Stimulated activated CD8-positive, alpha-beta memory T cell treated with anti-CD3 and anti-CD28 coated beads, Interleukin-15, amount 100 ng/mL, for 48 hours (primary cell): ENCODE measurements at places on chromosomes 1 and 21.

- peak; percentile 9 for DNase-seq
These were observed 164.7 kb downstream of the GALNT2 start for GRCh38 chr1:230231774-230232145.

GRCh38 chr1:234549447-234550021, 60.4 kb downstream of the IRF2BP2 start:
- DNase-seq, result no peak

DNA sequence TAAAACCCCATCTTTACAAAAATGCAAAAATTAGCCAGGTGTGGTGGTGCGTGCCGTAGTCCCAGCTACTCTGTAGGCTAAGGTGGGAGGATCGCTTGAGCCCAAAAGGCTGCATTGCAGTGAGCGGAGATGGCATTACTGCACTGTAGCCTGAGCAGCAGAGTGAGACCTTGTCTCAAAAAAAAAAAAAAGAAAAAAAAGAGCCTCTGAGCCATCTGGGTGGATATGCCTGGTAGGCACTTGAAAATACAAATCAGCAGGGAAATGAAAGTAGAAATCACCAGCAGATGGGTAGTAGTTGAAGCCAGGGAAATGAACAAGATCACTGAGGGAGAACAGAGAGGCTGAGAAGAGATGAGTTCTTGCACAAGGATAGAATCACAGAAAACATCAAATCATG, 131.0 kb upstream of the HMCN1 start:
- no peak for DNase-seq

GRCh38 chr1:51616490-51616889, 402 bp upstream of the OSBPL9 start:
- no peak for DNase-seq

DNA sequence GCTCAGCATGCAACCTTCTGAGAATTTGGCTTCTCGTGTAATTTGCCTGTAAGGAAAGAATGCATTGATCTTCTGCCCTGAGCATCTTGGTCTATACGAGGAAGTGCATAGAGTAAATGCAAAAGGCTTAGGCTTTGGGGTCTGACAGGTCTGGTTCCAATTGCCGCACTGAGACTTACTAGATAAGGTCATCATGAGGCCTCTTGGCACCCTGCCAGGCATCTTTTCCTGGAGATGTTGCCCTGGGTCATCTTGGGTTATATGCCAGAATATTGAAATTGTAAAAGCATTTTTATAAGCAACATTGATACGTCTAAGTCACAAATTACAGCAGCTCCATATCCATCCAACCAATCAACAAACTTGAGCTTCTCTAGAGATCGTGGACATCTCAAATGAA, 108.8 kb upstream of the WARS2 start:
- no peak for DNase-seq

DNA sequence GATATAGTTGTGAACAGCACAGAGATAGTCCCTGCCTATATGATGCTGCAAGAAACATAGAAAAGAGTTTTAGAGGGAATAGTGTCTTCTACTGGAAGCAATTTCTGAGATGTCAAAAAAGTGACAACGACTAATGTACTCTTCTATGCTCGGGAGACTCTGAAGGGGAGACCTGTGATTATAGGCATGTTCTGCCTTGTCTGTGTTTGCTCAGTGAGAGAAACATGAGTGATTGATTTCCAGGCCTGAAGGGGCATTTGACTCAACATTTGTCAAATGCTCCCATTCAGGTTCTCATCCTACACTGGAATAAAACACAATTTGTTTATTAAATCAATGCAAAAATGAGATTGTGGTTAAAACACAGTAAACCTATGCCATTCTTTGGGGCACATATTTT, 131.8 kb downstream of the CTH start:
- no peak for DNase-seq

DNA sequence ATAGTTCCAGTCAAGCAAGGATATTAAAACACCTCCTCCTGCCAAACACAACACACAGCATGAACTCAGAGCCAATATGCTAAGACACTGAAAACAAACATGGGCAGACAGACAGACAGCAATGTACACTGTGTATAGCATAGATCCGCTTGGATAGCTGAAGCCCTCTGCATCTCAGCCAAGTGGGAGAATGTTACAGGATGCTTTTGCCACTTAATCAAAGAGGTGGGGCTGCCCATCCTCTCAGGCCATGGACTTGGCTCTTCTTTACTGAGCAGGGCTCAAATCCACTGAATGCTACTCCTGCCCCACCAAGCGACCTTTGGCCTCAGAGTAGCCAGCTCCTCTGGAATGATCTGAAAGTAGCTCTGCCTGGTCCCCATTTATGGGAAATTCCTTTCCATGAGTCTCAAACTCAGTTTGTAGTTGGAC, 64.7 kb upstream of the NGF start:
- no peak for DNase-seq

GRCh38 chr1:91398291-91398690, 6.3 kb downstream of the HFM1 start:
- no peak for DNase-seq

GRCh38 chr1:203934651-203935050, 73.3 kb downstream of the SNRPE start:
- DNase-seq, result no peak

DNA sequence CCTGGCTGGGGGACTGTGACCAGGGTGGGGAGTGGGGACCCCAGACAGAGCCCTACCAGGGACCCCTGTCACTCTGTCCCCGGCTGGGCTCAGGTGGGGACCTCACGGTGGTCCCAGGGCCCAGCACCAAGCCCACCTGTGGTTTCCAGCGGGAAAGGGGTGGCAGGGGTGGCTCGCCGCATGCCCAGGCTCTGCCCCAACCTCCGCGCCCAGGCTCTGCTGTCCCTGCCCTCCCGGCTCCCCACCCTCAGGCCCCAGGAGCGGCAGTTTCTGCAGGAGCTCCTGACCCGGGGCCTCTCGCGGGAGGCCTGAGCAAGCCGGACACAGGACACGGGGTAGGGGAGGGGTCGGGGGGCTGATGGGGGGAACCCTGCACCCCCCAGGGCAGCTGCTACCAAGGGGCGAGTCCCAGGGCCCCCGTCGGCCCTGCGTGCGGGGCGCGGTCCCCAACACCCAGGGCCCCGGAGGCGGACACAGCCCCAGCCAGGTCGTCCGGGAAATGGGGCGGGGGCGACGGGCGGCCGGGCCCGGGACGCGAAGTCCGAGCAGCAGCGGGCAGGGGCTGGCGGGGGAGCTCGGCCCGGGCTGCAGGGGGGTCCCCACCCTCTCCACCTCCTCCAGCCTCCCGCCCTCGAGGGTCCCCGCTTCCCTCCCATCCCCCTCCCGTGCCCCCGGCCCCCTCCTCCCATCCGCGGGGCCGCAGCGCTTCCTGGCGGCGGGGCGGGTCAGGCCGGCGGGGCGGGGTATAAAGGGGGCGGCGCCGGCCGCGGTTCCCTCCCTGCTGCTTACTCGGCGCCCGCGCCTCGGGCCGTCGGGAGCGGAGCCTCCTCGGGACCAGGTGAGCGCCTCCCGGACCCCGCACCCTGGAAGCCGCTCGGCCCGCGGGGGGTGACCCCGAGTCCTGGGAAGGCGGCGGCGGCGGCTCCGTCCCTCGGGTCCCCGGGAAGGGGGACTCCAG, at the start of gene COL6A2:
TSS of gene COL6A2 (plus strand) at position 777 of the 958 bp plus-strand sequence.
- peak; percentile 40 for DNase-seq

DNA sequence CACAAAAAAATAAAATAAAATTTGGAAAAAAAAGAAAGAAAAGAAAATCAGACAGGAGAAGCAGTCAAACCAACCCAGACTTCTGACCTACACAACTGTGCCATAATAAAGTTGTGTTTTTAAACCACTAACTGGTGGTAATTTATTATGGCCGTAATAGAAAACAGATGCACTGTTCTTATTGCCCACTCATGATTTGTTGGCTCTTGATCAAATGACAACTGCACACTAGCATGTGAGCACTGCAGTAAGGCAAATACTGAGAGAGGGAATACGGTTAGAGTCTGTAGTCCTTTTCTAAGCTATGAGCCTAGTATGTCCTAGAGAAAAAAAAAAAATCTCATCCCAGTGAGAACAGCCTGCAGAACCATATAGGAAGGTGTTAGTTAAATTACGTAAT, 61.2 kb upstream of the TNR start:
- no peak for DNase-seq

DNA sequence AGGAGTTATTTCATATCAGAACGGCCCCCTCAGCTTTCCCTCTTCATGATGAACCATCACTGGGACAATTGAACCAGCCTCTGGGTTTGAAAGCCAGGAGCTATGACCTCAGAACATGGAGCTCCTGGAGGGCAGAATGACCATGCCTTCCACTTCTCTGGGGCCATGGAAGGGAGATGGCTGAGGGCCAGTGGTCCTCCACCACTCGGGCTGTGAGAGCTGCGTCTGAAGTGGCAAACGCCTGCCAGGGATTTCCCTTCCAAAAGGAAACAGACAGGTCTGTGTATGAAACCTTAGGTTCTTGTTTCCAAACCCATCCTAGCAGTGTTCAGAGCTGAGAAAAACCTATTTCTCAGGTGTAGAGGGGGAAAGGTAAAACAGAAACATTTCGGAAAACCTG, 22.5 kb downstream of the PKP1 start:
- DNase-seq, result no peak

- DNase-seq, result no peak
These were observed 1.7 kb downstream of the KCNK1 start for GRCh38 chr1:233615571-233615970.

GRCh38 chr1:43302201-43302600, 1.4 kb downstream of the TIE1 start:
- DNase-seq, result no peak

DNA sequence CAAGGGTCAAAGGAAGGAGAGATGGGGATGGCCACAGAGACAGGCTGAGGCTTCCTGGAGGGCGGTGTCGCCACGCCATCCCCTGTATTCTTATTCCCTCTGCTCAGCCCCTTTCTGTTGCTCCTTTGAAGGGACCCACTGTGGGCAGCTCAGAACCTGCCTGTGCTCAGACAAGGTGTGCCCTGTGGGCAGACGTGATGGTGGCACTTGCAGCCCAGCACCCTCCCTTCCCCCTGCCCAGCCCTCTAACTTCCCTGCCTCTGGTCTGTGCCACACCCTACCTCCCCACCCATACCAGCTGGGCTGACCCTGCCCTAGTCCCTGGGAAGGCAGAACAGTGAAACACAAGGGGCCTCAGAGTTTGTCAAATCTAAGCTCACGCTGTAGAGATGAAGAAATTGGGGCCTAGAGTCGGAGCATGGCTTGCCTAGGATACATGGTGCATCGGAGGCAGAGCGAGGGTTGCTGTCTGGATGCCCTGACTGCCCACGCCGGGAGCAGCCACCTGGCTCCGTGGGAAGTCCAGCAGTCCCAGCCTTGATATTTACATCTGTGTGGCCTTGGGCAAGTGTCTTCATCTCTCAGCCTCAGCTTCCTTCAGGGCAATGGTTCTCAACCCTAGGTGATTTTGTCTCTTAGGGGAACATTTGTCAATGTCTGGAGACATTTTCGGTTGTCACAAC, 68.6 kb upstream of the RUNX3 start:
- no peak for DNase-seq

GRCh38 chr1:193456811-193457280, 270.4 kb upstream of the B3GALT2 start:
- DNase-seq, result no peak

- DNase-seq, result no peak
These were observed 9.3 kb upstream of the MARCKSL1 start for GRCh38 chr1:32345289-32345827.

GRCh38 chr1:245046769-245047168, 108.0 kb upstream of the KIF26B start:
- no peak for DNase-seq

DNA sequence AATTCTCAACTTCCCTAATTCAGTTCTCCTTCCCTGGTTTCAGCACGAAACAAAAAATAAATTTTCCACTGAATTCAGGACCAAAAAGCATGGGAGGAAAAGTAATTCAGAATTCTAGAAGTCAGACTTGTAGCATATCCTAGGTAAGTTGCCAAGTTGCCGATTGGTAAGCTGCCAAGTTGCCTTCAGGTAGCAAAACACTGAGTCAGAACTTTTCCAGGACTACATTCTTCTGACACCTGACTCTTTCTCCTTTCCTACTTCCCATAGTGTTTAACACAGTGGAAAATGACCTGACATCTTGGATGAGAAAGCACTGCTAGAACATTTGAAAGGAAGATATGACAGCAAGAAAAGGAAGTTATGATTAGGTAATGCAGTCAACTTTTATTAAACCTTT, 322.8 kb downstream of the SPATA17 start:
- no peak for DNase-seq

DNA sequence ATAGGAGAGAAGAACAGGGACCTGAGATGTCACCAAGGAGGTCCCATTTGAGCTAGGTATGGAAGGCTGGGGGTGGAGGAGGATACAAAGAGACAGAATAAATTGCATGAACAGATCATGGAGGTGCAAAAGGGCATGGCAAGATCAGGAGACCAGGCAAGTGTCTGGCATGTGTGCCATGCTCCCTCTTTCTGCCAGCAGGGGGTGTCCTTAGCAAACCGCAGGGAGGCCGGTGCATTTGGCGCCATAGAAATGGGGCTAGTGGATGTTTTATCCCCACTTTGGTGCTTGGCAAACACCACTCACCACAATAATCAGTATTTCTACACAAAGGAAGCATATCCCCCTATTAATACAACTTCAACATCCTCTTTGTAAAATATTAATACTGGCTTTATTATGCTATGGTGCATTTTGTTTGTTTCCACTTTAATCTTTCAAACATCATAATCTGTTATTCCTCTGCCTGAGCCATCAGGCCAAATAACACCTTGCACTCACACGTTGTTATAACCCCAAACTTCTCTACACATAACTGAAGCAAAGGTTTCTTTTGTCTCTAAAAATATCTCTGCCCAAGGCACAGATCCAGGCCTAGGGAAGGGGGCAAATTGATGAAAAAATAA, 25.9 kb downstream of the S100A6 start:
- peak; percentile 42 for DNase-seq

- peak; percentile 20 for DNase-seq
These were observed 162.8 kb downstream of the NTPCR start for GRCh38 chr1:233113009-233113879.

GRCh38 chr1:164712131-164713036, 153.4 kb downstream of the PBX1 start:
- DNase-seq, result no peak

DNA sequence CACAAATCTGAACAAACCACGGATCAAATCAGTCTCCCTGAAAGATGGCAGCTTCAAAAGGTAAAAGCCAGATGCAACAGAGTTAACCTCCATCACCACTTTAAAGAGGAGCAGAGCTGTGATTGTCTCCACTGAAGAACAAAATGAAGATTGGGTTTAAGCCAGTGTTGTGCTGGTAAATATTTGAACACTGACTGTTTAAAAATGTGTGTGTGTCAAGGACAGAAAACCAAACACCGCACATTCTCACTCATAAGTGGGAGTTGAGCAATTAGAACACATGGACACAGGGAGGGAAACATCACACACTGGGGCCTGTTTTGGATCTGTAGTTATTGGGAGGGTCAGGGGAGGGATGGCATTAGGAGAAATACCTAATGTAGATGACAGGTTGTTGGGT, 83.9 kb downstream of the ST6GALNAC5 start:
- DNase-seq, result no peak
